ENCODE measurements at places on chromosomes 6 and 20.
A peak's percentile ranks its signal among the peaks of the same experiment; 100 is the strongest.

DNA sequence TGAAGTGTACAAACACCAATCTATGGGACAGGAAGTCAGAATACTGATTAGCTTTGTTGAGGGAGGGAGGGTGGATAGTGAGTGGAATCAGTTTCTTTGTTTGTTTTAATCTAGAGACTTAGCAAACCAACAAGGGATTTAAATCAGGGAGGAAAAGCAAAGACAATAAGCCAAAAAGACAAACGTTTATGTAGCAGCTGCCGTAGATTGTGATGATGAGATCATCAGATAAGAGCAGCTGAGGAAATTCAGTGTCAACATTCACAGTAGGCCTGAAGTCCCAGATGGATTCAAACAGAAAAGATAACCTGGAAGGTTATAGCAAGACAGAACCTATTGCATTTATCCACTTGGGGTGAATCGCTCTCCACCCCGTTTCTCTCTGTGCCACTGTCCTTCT, 104.9 kb upstream of the SYNDIG1 start:
- no peak for DNase-seq

GRCh38 chr6:88000713-88001112, 46.9 kb upstream of the SPACA1 start:
- no peak for DNase-seq

- DNase-seq = peak; percentile 39
Measured at GRCh38 chr6:4777394-4777935, 1.3 kb downstream of the CDYL start.

DNA sequence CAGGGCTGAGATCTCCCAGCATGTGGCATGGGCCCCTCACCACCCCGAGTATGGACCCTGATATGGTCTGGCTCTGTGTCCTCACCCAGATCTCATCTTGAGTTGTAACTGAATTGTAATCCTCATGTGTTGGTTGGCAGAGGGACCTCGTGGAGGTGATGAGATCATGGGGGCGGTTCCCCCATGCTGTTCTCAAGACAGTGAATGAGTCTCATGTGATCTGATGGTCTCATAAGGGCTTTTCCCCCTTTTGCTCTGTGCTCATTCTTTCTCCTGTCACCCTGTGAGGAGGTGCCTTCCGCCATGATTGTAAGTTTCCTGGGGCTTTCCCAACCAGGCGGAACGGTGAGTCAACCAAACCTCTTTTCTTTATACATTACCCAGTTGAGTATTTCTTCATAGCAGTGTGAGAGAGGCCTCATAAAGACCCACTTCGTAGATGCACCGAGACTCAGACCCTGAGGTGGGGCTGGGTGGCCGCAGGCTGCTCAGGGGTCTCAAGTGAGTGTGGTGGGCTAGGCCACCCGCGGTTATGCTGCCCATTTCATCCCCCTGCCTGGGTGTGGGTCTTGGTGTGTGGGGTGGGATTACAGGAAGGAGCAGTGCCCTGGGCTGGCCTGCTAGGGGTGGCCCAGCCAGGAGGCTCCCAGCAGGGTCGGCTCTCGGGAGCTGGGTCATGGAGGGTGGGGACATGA, 26.2 kb upstream of the GATA5 start:
- DNase-seq = peak; percentile 98

DNA sequence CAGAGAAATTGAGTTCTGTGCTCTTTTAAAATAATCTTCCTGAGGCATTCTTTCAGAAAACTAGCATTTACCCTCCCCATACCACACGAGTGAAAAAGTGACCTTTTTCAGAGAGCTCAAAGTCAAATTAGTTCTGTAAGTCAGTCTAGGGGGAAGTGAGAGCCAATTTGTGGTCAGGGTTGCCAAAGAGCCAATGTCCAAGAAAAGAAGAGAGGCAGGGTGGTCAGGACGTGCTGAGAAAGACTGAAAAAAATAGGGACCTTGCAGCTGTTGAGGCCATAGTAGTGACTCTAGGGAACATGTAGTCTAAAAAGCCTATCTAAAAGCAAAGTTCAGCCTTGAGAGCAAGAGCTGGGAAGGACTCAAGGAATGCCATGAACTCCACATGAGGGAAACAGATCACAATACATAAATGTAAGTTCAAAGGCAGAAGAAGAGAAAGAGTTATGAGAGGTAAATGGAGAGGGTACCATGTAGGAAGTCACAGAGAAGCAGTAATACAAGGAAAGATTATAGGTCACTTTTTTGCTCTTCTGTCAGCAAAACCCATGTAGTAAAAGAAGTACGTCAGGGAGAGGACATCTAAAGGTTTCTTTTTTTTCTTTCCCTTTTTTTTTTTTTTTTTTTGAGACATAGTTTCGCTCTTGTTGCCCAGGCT, 565.1 kb upstream of the FLRT3 start:
- DNase-seq = peak; percentile 5

DNA sequence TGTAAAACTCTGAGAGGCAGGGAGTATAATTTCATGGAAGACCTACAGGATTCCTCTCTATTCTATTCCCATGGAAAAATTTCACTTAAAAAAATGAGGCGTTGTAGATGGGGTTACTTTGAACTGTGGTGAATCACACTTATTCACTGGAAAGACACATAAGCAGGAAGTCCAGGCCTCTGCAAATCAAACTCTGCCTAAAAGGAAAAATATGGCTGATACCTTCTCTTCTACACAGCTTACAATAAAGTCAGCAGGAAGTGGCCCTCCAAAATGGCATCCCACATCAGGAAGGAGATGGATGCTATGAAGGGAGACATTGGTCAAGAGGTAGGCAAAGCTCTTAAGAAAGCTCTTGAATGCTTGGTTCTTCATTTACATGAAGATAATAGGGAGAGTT, 115.9 kb downstream of the FYN start:
- DNase-seq = no peak

- DNase-seq = no peak
Measured at GRCh38 chr6:53723331-53723730, 57.8 kb upstream of the KLHL31 start.

DNA sequence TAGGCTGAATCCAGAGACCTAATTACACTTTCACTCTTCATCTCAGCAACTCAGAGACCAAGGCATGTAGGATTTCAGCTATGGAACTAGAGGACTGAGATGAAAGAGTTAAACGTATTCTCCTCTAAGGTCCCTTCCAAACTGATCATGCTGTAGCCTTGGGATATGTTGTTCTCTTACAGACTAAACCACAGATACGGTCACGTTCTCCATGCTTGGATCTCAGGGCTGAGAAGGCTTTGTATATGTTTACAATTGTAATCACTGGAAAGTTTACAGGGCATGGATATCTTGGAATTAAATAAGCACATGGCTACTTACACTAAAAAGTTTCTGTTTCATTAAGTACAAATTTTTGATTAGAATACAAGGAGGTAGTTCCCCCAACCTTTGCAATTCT, 50.1 kb downstream of the PKIB start:
- DNase-seq = no peak

- DNase-seq = no peak
Measured at GRCh38 chr6:123676793-123677192, 40.0 kb upstream of the TRDN start.

DNA sequence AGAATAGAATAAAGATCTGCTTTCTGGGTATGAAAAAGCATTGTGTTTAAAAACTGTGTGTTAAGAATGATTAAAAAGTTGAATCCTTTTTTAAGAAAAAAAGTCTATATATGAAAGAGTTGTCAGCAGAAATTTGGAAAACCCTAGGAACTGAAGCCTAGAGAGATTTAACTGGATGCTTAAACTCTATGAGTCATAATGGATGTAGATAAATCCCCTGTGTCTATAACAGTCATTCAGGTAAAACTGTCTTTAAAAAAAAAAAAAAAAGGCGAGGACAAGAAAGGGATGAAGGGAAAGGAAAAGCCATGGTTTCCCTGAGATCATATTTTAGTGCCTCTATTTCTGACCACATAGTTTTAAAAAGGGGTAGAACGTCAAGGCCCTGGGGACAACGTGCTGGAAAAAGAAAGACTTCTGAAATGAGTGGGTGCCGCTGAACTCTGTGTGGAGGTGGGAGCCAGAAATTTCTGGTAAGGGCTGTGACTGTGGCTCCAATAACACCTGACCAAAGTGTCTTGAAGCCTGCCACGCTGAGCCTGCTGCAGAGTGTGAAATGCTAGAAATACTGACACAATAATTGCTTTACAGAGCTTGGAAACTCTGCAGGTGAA, 302.6 kb upstream of the ARID1B start:
- DNase-seq = no peak

DNA sequence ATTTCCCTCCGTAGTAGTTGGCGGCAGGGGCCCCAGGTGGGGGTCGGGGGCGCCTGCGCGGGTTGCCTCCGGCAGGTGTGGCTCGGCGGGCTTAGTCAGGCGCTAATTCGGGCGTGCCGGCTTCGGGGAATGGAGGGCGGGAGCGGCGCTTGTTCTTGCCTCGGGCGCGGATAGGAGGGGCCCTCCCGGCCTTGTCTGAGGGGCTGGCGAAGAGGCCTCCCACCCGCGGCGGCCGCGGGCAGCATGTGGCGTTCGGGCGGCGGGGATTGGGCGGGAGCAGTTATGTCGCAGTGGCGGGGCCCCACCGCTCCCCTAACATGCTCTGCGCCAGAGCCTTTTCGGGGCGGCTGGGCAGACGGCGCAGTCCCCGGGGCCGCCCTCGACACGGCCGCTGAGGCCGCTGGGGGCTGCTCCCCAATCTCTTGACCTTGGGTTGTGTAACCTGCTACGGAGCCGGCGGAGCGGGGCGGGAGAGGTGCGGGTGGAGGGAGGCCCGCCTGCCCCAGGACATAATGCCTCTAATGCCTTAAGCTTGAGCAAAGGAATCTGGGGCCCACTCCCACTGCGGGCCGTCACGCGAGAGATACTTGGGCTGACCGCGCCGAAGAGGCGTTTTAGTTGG, 1.1 kb downstream of the AMD1 start:
- DNase-seq = peak; percentile 39

DNA sequence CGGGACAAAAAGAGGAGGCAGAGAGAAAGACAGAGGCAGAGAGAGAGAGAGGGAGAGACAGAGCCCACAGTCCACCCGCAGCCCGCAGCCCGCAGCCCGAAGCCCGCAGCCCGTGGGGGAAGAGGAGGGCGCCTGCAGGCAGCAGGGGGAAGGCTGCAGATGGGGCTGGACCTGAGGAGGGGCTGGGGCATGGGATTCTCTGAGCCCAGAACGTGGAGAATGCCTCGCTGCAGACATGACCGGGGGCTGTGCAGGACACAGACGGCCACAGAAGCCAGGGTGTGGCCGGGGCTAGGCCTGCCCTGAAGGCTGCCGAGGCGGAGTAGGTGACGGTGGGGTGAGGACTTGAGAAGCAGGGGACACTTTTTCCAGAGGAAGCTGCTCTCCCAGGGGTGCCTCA, 6.5 kb upstream of the SLCO4A1 start:
- DNase-seq = no peak

- no peak for DNase-seq
Measured at GRCh38 chr6:64691064-64691463, 1016.0 kb downstream of the EYS start.

DNA sequence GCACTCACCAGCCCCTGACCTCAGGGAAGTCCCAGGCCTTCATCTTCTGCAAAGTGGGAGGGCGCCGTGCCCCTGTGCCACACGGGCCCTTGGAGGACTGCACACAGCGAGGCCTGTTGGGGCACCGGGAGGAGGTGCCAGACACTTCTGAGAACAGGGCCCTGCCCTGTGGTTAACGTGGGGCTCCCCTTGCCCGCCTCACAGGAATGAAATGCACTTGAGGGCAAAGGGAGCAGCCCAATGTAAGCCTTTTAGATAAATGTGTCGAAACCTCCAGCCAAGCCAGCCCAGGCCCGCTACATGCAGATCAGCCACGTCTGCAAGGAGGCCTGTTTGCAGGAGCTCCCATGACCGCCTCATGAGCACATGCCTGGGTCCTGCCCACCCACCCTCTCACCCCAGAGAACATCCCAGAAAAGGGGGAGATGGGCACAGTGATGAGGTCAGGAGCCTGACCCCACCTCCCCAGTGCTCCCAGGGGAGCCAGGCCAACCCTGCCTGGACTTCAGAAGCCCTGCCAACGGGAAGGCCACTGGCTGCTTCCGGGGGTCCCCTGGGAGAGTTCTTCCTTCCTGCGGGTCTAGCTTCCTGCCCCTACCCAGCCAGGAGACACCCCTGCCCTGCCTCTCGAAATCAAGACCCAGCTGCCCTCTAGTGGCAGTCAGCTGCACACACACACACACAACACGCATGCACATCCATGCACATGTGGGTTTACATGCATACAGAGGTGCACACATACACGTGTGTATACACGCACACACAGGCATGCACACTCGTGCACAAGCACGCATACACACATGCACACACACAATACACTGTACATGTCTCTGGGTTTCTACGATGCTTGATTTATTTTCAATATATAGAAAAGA, 178.7 kb downstream of the TAF4 start:
- DNase-seq = no peak

- no peak for DNase-seq
Measured at GRCh38 chr6:13535306-13535705, 39.1 kb upstream of the SIRT5 start.

- no peak for DNase-seq
Measured at GRCh38 chr6:168619560-168620314, 178.8 kb downstream of the SMOC2 start.

- DNase-seq = no peak
Measured at GRCh38 chr6:170147056-170147787, 143.7 kb downstream of the DLL1 start.

Data from inflammatory macrophage (primary cell).